Foreskin keratinocyte (primary cell): ENCODE measurements at places on chromosomes 7 and 10. TPM values are rescaled to one million over a fixed set of nuclear protein-coding genes. Genes with fewer than 3 reads are reported as not detected.

- no peak for DNase-seq
These were observed 125.3 kb upstream of the AMPH start for GRCh38 chr7:38756521-38756920.

GRCh38 chr7:45026984-45027773 is 27.2 kb downstream of the CCM2 start:
- DNase-seq = peak; percentile 56

The CYP3A5 gene
- 1.1 and 1.9 TPM in 2 replicates for total RNA-seq

The ARHGAP21 gene
- total RNA-seq = 103 and 113 TPM in 2 replicates

GRCh38 chr7:155802291-155802690 is 10.0 kb downstream of the SHH start:
- DNase-seq = no peak
